NCI-H1105 (cell line): ENCODE measurements at places on chromosomes 6 and 20.

DNA sequence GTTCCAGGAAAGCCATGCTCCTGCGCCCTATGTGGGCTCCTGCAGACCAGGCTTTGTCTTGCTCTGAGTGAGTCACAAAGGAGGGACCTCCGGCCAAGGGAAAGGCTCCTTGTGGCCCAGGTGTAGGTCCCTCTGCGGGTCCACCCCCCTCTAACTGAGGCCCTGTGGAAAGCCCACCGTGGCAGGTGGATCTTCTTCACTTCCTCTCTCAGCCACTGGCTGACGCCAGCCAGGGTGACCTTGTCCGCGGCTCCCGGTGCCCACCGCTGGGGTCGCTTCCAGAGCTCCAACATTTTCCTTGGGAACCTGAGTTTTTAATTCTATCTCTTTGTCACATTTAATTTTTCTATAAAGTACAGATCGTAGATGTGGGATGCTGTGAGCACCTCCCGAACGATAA, 54.1 kb downstream of the SMOC2 start:
- no peak for DNase-seq

GRCh38 chr20:43066125-43066524, 123.6 kb downstream of the PTPRT start:
- DNase-seq: no peak

DNA sequence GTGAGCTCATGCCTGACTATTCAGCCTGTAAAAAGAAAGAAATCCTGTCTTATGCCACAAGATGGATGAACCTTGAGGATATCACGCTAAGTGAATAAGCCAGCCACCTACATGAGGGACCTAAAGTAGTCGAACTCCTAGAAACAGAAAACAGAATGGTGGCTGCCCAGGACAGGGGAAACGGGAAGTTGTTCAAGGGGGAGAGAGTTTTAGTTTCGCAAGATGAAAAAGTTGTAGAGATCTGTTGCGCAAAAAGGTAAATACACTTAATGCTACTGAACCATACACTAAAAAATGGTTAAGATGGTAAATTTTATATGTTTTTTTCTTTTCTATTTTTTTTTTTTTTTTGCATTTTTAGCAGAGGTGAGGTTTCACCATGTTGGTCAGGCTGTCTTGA, 74.1 kb upstream of the RALY start:
- DNase-seq: no peak

GRCh38 chr6:37779902-37780628, 39.5 kb upstream of the ZFAND3 start:
- no peak for DNase-seq

- no peak for DNase-seq
Measured at GRCh38 chr6:83536034-83536646, 23.8 kb downstream of the PRSS35 start.

GRCh38 chr6:75563032-75563431, 38.6 kb upstream of the SENP6 start:
- DNase-seq: no peak

DNA sequence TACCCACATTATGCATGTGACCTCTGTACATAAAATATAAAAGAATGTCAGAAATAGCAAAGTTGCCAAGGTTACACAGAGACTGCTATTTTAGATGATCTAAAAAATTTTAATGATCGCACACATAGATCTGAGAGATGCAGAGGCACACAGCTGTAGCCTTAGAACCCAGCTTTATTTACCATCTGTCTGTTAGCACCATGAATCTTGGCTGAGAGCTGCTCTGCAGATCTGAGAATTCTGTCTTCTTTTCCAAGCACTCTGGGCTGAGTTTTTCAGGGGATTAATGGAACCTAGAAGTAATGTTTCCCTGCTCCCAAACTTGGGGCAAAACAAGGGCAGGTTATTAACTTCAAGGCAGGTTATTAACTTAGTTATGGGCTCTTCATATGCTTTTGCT, 248.7 kb upstream of the JAG1 start:
- DNase-seq: no peak

DNA sequence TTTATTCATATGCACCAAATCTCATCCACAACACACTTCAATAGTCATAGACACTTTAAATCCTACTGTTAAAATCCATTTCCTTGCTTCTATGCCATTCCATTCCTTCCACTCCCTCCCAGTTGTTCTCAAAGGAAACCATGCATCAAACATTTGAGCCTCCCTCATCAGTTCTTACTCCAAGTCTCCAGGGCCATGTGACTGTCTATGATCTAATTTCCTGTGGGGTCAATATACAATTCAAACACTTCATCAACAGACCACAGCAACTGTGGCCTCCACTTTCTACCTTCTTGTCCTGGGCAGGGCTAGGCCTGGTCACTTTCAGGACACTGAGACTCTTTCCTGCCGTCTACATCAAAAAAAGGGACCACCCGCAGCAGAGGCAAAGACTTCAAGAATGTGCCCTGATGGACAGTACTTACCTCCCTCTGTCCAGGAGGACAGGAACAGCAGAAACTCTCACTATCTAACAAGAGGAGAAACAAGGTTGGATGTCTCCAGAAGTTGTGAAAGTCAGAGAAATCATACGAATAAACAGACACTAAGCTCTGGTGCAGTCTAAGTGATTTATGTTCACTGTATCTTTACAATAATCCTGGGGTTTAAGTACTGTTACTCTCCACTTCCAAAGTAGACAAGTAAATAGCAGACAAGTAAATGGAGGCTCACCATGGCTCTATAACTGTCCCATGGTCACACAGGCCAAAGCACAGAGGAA, 160.2 kb downstream of the QRSL1 start:
- no peak for DNase-seq

DNA sequence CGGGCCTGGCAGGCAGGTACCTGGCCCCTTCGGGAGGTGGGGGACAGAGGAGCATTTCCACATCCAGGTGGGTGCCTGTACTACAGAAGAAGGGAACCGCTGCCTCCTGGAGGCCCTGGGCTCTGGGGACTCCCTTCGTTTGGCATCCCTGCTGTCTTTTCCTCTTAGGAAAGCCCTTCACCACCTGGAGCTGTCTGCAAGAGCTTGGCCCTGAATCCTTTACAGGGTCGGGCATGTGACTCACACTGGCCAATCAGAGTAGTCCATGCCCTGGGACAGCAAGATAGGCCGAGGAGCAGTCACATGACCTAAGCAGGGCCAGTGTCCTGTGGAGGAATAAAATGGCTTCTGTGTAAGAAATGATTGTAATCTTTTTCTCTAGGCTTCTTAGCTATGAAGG, 224.9 kb downstream of the ANKRD60 start:
- no peak for DNase-seq

DNA sequence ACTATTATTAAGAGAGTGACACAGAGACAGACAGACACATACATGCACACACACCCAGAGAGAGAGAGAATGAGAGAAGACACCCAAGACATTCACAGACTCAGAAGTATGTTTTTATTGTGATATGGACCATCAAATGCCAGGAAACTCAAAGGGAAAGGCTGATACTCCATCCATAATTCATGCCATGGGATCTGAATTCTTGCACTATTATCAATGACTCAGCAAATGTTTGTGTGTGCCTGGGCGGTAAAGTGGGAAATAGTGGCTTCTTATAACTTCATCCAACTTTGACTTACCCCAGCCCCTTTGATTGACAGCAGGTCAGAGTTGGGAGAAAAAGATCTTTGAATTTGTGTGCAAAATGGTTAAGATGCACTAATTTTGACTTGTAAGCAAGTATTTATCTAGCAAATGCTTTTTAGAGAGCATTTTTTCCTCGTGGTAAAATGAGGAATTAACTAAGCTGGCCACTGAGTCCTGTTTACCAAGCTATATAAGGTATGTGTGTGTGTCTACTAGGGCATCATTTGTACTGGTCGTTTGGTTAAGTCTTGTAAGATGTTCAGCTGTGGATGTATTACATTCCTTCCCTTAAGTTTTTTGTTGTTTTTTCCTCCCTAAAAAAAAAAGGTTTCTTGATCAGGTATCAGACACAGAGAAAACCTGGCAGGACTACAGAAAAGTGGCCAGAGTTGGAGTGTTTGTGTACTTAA, 3.0 kb upstream of the CCN2 start:
- DNase-seq: no peak
